Mononuclear cell (primary cell): ENCODE measurements at places on chromosomes 12 and 14. TPM values are rescaled to one million over a fixed set of nuclear protein-coding genes. Genes with fewer than 3 reads are reported as not detected.

The RIPK3 gene
- total RNA-seq, result 9.9 TPM

The SIX1 gene
- not detected for total RNA-seq

The TMEM119 gene
- total RNA-seq, result 1.4 TPM

The MYF6 gene
- not detected for total RNA-seq

The WNT5B gene
- total RNA-seq, result not detected

The SCAF11 gene
- total RNA-seq, result 298 TPM

The HCAR2 gene
- total RNA-seq, result 15.4 TPM

The TCTN2 gene
- 1.8 TPM for total RNA-seq

The TSFM gene
- 17.2 TPM for total RNA-seq

The MYH6 gene
- not detected for total RNA-seq

The KRT75 gene
- total RNA-seq, result not detected

The ANKS1B gene
- total RNA-seq, result 0.21 TPM

The EML5 gene
- total RNA-seq, result 3.8 TPM

The SMIM41 gene
- 0.42 TPM for total RNA-seq

The CMA1 gene
- not detected for total RNA-seq
